ENCODE measurements at places on chromosomes 5 and 9.

- DNase-seq = no peak
Observed at GRCh38 chr5:69492923-69493395, 369 bp downstream of the OCLN start.

DNA sequence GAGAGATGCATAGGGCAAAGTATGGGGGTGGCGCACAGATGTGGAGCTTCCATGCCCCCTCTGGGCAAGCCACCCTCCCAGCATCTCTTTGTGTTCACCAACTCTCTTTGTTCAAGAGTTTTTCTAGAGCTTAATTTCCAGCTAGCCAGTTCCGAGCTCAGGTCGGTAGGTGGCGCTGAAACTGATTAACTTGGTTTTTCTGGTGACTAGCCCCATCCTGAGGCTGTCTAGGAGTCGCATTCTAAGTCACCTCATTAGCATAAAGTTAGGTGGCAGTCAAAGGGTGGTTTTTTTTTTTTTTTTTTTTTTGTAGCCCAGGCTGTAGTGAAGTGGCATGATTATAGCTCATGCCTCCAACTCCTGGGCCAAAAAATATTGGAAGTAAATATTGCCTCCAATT lies 476.4 kb downstream of the KDM4C start:
- peak; percentile 28 for DNase-seq

DNA sequence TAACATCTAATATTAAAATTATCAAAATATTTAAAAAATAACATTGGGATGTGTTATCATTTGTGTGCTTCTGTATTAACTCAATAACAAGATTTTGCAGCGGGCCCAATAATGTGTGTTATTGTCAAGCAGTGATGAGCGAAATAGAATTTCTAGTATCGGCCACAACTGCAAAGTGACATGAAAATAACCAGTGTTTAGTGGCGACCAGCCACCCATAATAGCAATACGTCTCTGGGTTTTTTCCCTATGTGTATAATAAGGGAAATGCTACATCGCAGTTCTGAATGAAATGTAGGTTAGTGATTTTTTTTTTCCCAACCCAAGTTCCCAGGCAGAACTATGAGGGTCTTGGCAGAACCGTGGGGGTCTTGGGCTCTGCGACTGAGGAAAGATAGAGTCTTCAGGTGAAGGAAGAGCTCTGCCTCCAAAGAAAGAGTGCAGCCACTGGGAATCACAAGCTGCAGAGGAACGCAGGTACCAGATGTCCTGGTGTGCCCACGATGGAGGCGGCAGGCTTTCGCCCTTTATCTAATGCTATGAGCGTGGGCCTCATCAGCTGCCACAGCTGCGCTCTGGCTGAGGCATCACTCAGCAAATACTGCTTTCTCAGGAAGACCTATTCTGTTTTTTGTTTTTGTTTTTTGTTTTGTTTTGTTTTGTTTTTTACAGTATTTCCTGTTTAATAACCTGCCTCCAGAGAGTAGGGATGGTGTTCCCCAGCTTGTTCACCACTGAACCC lies 235.0 kb downstream of the ROR2 start:
- no peak for DNase-seq

DNA sequence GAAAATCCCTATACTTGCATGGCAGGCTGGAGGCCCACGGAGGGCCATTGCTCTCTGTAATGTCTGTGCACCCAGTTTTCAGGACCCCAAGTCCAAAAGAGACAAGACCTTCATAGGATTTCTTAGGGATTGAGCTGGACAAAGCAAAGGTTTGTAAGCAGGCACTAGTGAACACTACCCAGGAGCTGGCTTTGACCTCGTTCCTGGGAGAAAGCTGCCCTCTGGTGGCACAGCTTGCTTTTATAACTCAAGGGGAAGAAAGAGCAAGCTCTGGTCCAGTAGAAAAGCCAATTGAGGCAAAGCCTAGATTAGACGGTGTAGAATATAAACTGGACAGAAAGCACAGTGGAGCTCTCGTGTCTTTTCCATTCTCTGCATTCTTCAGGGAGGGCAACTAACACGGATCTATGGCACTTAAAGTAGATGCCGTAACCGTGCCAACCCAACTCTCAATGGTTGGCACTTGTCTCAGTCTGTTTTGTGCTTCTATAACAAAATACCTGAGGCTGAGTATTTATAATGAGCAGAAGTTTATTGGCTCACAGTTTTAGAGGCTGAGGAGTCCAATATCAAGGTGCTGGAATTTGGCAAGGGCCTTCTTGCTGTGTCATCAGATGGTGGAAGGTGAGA lies 7.9 kb downstream of the GABRP start:
- DNase-seq = peak; percentile 43

- no peak for DNase-seq
Observed at GRCh38 chr9:36640771-36641381, 68.2 kb downstream of the MELK start.

- DNase-seq = no peak
Observed at GRCh38 chr5:172943283-172943841, 15.9 kb upstream of the RPL26L1 start.
